ENCODE measurements at places on chromosomes 4 and X.

- H3K27me3 ChIP-seq = no peaks in the 10 kb centered on the region
- peaks cover 13% of the 10 kb centered on the region for H3K4me1 ChIP-seq
- no peaks in the 10 kb centered on the region for H3K36me3 ChIP-seq
- no peak overlapping the region for H3K27ac ChIP-seq
- DNase-seq = no peak
Measured at GRCh38 chrX:154443479-154443910, 446 bp upstream of the FAM50A start.

DNA sequence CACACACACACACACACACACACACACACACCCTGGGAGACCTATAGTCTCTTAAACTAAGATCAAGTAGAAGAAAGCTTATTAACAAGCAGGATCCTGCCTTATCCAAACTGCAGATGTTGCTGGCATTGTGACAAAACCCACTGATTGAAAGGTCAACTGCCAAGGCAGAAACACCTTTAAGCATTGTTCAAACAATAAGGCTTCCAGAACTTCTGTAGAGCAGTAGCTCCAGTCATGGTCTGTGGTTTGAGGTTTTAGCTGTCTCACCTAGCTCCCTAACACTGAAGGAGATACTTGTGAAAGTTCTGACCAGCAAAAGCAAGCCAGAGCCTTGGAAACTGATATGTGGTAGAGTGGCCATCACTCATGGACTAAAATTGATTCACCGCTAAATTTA is 59.8 kb downstream of the PTCHD1 start:
- H3K4me3 ChIP-seq = no peak overlapping the region

GRCh38 chr4:98447648-98448047 is 186.5 kb downstream of the RAP1GDS1 start:
- H3K27me3 ChIP-seq = no peaks in the 10 kb centered on the region
- no peaks in the 10 kb centered on the region for H3K4me1 ChIP-seq
- no peak for DNase-seq
- no peaks in the 10 kb centered on the region for H3K36me3 ChIP-seq
- no peak overlapping the region for H3K27ac ChIP-seq

GRCh38 chr4:177119021-177119471 is 190.6 kb upstream of the NEIL3 start:
- DNase-seq = no peak
- H3K27ac ChIP-seq = no peak overlapping the region
- no peak overlapping the region for H3K4me3 ChIP-seq
- no peaks in the 10 kb centered on the region for H3K27me3 ChIP-seq
- no peaks in the 10 kb centered on the region for H3K36me3 ChIP-seq
- no peaks in the 10 kb centered on the region for H3K4me1 ChIP-seq

GRCh38 chr4:6047130-6047673 is 29.0 kb upstream of the C4orf50 start:
- no peak overlapping the region for H3K4me3 ChIP-seq
- H3K27me3 ChIP-seq = peaks cover 12% of the 10 kb centered on the region

DNA sequence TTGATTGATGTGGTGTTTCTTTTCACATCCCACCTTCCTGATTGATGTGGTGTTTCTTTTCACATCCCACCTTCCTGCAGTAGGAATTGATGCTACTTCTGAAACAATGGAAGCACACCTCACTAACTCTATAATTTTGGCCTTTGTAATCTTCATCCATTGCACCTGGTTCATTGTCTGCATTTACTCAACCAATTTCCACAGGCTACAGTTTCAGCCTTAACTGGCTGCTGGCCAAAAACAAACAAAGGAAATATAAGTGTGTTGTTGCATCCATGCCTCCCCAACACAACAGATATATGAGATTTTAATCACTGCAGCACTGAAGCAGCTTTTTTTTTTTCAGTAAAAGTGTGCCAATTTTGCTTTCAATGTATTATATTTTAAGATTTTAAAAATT is 867.6 kb upstream of the PCDH7 start:
- H3K4me1 ChIP-seq = no peaks in the 10 kb centered on the region
- no peak for DNase-seq
- H3K4me3 ChIP-seq = no peak overlapping the region

Data from HepG2 (cell line).